Panc1 (cell line): ENCODE measurements at places on chromosomes 7 and 10.

DNA sequence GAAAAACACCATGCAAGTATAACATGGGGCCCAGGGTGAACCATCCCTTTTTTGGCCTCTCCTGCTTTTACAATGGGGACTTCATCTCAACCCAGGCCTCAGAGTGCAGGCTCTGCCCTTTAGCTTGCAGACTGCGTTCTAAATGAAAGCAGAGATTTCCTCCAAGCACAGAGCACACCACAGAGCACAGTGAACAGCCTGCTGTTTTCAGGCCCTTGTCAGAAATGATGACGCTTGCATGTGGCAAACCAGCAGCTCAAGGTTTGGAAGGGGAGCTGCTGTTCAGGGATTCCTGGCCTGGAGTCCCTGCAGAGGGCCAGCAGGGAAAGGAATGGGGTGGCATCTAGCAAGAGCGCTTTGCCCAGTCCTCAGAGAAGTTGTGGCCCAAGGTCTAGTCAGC is 167.3 kb upstream of the CDCA7L start:
- DNase-seq, result no peak

DNA sequence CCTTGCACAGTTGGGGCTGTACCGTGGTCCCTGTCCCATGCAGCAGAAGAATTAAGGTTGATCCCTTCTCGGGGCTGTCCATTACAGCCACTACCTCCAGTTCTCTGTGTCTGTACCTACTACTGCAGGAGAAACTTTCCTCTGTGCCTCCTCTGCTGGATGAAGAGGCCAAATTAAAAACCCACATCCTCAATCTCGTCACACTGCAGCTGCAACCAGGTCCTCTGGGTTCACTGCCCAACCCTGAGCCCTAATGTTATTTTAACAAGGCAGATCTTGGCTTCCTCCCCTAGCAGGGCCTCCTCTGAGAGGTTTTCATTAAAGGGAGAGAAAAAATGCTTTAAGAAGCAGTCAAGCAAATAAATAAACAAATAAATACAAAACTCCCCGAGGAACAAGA is 66.6 kb downstream of the PLXNA4 start:
- no peak for DNase-seq

DNA sequence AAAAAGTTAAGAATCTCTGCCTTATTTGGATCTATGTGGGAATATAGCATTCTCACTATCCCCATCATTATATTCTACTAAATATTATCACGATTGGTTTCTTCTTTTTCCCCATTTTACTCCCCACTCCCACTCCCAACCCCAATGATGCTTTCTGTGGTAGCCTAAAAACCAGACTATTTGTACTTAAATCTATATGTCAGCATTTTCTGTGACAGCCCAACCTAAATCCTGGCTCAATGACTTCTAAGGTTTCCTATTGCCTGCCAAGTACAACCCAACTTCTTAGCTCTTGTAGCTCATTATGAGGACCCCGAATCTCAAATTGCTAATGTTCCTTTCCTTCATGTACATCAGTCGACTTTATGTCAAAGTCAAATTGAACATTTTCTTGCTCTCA is 598.6 kb downstream of the XPNPEP1 start:
- DNase-seq, result no peak

DNA sequence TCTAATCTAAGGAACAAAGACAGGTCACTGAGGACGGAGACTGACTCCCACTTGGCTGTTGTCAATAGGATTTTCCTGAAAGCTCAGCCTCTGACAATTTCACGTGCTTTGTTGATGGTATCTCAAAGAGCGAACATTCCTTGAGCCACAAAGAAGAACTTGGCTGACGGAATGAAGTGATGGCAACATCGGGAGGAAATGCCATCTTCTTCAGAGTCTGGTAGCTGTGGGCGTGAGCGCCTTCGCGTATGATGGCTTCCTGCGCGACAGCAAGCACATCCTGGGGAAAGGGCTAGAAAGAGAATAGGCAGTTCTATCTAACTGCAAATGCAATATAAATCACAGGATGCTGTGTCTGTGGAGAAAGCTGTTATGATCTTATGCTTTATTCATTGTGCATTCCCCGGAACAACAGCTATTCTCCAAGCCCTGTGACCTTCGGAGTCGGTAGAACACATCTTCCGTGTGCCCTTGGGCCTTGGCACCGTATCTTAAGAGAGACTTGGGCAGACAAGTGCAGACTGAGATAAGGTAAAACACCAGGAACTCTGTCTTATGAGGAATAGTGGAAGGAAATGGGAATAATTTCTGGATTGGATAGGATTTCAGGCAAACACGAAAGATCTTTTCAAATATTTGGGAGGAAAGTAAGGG is 19.6 kb upstream of the GTPBP4 start:
- DNase-seq, result no peak

DNA sequence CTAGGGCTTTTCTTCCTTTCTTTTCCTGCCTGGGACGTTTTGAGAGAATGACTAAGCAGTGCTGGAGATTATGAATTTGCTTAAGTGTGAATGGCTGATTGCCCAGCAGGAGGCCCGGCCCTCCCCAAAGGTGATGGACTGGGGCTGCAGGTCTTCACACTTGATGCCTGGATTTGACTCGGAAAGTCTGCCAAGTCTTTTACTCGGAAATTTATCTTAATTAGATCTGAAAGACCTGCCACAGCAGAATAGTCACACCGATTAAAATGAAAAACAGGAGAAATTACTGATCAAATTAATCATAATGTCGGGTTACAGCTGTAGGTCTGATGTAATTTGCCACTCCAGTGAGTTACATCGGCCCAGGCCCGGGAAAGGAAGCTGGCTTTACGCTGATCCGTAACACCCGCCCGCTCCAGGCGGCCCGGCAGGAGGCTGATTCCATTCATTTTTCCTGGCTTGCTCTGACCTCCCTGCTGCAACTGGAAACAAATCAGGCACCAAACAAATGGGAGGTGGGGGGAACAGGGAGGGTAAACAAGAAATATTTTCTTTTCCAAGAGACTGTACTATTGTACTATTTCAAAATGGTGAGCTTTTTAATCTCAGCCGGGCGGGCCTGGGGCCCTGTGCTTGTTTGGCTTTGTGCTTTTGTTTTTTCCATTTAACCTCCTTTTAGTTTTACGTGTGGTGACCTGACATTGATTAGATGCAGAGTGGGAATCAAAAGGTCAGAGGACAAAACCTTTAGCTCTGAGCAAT is 212.4 kb upstream of the YAE1 start:
- no peak for DNase-seq

DNA sequence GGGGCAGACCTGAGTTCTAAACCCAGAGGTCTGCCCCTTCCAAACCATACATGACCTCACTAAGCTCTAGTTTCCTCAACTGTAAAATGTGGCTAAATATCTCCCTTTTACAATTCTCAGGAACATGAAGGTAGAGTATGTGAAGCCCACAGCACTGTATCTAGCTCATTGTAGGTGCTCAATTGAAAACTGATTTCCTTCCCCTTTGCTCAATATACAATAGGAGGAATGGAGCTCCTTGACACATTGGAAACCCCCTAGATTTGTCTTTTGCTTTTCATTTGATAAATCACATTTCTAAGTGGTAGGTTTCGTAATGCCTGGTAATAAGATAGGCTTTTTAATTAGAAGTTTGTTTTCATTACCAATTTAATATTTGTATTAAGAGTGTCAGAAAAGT is 153.3 kb downstream of the ARID5B start:
- no peak for DNase-seq

- no peak for DNase-seq
These were observed 92.9 kb upstream of the PIP4K2A start for GRCh38 chr10:22807238-22807637.

DNA sequence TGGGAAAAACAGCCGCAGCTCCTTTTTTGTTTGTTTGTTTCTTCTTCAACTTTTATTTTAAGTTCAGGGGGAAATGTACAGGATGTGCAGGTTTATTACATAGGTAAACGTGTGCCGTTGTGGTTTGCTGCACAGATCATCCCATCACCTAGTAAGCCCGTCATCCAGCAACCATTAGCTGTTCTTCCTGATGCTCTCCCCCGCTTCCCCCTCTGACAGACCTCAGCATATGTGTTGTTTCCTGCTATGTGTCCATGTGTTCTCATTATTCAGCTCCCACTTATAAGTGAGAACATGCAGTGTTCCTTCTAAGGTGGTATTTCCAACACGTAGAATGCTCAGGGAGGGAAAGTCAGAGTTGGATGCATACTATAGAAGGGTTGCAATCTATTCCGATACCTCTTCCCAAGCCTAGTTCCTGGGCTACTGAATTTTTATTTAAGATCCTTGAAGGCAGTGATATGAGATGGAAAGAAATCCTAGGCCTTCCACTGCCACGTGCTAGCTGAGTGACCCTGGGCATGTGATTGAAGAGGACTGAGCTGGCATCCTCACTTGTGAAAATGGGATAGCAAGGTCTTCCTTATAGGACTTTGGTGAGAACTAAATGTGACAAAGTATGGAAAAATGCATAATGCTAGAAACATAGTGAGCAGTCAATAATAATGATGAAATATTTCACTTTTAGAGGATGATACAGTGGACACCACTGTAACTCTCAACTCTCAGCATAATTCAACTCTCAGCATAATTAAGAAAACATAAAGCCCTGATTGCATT is 278.5 kb downstream of the REEP3 start:
- DNase-seq, result no peak

- DNase-seq, result no peak
These were observed 1120.6 kb downstream of the SORCS1 start for GRCh38 chr10:106043863-106044262.

- DNase-seq, result no peak
These were observed 159.6 kb downstream of the EGFR start for GRCh38 chr7:55178292-55178862.

- DNase-seq, result no peak
These were observed 47.5 kb upstream of the ANTXRL start for GRCh38 chr10:46239247-46239646.

DNA sequence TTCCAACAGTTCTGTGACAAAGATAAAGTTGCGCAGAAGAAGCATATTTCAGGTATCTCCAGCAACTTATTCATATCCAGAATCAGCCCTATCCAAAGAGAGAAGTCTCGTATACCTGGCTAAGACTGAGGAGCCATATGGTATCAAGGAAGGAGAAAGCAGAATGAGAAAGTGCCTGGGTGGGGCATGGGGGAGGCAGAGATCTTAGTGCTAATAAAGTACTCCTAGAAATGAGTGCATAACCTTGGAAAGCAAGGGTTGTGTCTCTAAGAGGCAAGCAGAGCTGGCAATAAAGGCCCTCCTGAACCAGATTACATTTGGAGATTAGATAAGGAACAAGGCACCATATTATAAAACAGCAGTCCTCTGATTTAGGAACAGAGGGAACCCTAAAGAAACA is 12.7 kb downstream of the TASOR2 start:
- no peak for DNase-seq
